ENCODE measurements at places on chromosomes 1 and 21.

DNA sequence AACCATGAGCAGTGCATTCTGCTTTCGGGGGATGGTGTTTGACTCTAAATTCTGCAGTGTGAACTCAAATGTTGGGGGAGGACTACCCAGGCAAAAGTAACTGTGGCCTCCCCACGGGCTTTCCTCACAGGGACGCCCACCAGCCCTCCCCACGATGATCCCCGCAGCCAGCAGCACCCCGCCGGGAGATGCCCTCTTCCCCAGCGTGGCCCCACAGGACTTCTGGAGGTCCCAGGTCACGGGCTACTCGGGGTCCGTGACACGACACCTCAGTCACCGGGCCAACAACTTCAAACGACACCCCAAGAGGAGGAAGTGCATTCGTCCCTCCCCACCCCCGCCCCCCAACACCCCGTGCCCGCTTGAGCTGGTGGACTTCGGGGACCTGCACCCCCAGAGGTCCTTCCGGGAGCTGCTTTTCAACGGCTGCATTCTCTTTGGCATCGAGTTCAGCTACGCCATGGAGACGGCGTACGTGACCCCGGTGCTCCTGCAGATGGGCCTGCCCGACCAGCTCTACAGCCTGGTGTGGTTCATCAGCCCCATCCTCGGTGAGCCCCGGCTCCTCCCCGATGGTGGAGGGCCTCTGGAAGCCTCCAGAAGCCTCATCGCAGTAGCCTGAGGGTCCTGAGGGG, 6.4 kb downstream of the SLC45A1 start:
- DNase-seq, result no peak

DNA sequence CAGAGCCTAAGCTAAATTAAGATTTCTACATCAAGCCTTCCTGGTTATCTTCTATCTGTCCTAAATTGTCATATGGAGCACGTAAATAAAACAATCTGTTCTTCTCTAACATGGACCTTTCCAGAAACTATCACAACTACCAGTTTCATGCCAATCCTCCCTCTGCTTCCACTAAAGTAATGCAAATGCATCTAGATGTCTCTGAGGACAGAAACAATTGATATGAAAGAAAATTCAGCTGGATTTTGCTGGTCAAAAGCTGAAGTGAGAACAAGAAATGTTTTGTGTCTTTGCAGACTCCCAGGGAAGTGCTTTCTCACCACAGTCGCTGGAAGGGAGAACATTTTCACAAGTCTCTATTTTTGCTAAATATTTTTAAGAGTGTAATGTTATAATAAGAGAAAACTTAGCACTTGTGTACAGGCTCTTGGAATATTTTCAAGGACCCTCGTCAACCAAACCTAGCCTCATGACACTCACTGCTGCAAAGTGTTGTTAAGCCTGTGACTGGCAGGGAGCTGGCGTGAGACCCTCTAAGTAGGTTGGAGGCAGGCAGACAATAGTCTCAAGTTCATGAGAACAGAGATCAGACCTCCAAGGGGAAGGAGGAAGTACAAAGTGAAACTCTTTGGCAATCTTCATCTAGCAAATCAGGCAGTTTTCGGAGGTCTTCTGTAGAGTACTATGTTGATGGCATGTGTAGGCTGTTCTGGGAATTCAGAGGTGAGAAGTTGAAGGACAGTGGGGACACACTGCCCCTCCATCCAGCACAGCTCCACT, 38.8 kb downstream of the DNASE2B start:
- DNase-seq, result no peak

- no peak for DNase-seq
These were observed 23.3 kb downstream of the ZP4 start for GRCh38 chr1:237867380-237867888.

- DNase-seq, result no peak
These were observed 361.5 kb upstream of the ADGRL2 start for GRCh38 chr1:81439046-81439823.

Data from AG20443 (cell line).